ENCODE measurements at places on chromosomes 7 and 10. TPM values are rescaled to one million over a fixed set of nuclear protein-coding genes. Genes with fewer than 3 reads are reported as not detected.

DNA sequence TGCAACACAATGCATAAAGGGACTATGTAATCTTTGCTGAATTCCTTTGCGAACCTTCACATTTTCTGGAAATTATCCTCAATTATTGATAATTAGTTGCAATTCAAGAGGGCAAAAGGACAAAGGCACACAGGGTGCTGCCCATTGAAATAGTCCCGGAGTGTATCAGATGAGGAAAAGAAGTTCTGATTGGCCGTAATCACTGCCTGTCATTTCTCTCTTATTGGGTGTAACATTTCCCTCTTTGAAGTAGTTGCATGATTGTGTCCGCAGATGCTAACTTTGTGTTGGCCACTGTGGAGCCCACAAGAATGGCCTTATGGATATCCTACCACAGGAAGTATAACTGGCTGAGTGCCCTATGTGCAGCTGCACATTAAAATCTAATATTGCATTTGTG lies 35.1 kb upstream of the TAS2R16 start:
- DNase-seq = no peak

DNA sequence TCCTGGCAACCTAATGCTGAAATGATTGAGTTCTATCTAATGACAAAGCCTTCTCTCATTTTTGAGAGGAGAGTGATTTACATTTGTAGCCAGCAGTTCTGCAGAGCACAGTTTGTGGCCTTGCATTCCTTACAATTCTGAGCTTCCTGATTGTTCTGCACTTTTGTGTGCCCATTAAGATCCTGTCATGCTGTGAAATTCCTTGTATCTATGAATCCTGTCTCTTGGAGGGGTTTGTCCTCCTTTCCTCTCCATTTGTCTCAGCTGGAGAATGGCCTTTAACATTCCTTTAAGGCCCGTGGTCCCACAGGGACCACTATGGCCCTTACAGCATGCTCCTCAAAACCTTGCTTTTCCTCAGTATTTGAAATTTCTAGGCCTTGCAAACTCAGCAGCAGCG lies 10.4 kb downstream of the KLHL7 start:
- DNase-seq = no peak

DNA sequence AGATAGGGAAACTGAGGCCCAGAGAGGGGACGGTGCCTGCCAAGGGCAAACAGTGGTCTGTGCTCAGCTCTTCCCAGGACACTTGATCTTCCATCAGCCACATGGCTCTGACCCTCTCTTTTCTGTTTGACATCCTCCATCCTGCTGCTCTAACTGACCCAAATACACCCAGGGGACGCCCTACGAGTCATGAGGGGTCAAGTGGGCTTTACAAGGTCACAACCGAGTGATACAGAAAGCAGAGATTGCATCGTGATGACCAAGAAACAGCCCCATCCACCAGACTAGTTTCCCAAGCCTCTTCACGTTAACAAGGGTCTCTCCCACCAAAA lies 131.2 kb upstream of the UNC5B start:
- no peak for DNase-seq

DNA sequence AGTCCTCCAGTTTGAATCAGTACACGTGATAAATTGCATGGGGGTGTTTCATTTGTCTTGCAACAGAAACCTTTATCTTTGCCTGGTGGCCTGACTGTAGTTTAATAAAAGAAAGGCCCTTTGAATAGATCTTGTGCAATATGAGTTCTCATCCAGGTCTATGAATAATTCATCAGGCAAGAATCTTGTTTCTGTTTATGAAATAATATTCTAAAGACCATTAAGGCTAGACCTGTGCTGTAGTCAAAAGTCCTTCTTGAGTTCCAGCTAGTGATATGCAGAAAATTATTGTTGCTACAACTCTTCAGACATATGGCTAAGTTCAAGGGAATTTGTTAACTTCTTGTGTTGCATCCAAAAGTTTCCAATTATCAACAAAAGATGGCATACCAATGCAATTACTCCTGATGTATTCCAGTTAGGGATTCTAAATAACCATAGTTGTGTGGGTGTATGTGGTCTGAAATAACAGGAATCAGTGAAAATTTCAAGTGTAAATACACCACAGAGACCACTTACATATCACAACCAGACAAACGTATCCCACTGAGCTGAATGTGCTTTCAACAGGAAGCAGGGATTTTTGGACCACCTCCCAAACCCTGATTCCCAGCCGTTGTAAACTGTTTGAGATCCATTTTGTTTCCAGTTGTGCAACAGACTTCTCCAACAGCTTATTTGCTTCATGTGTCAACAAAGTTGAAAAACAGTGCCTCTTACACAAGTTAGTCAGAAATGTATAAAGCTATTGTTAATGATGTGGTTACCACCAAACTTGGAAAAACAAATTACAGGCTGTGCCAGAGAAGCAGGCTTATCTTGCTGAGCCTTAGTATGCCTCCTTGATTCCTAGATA lies 54.7 kb upstream of the BICC1 start:
- no peak for DNase-seq

DNA sequence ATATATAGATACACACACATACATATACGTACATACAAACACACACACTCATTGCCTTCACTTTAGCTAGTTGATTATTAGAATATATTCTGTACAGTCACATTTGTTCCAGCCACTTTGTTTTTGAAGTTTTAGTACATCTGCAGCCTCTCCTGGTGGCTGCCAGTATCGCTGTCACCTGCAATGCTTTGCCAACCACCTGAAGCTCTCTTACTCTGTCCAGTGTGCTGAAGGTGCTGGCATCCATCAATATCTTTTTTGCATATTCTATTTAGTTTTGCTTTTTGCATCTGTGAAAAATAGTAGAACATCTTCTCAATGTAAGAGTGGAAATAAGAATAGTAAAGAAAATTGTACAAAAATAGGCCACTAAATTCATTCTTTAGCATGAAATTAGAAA lies 388.6 kb downstream of the EXOC4 start:
- DNase-seq = no peak

- DNase-seq = no peak
Observed at GRCh38 chr10:69673521-69673920, 43.5 kb downstream of the FAM241B start.

- DNase-seq = no peak
Observed at GRCh38 chr7:120337308-120337907, 64.4 kb downstream of the KCND2 start.

GRCh38 chr10:125296598-125296997 lies 136.2 kb upstream of the CTBP2 start:
- DNase-seq = no peak

- no peak for DNase-seq
Observed at GRCh38 chr7:129083525-129083924, 28.6 kb upstream of the TNPO3 start.

- no peak for DNase-seq
Observed at GRCh38 chr7:43735802-43736603, 6.7 kb upstream of the COA1 start.

LRRD1 gene
- total RNA-seq = not detected

CACNA2D1 gene
- total RNA-seq = not detected

ANKRD1 gene
- not detected for total RNA-seq

BLNK gene
- total RNA-seq = not detected

TET1 gene
- total RNA-seq = 0.44 TPM

SPDYE1 gene
- not detected for total RNA-seq
